Fibroblast of villous mesenchyme (primary cell): ENCODE measurements at places on chromosomes 5 and 9.

- no peak for DNase-seq
Measured at GRCh38 chr5:139650689-139651042, 2.5 kb downstream of the CXXC5 start.

GRCh38 chr5:101904736-101905135 lies 391.3 kb downstream of the SLCO4C1 start:
- DNase-seq, result no peak

- DNase-seq, result no peak
Measured at GRCh38 chr5:54385994-54386393, 69.5 kb upstream of the HSPB3 start.

DNA sequence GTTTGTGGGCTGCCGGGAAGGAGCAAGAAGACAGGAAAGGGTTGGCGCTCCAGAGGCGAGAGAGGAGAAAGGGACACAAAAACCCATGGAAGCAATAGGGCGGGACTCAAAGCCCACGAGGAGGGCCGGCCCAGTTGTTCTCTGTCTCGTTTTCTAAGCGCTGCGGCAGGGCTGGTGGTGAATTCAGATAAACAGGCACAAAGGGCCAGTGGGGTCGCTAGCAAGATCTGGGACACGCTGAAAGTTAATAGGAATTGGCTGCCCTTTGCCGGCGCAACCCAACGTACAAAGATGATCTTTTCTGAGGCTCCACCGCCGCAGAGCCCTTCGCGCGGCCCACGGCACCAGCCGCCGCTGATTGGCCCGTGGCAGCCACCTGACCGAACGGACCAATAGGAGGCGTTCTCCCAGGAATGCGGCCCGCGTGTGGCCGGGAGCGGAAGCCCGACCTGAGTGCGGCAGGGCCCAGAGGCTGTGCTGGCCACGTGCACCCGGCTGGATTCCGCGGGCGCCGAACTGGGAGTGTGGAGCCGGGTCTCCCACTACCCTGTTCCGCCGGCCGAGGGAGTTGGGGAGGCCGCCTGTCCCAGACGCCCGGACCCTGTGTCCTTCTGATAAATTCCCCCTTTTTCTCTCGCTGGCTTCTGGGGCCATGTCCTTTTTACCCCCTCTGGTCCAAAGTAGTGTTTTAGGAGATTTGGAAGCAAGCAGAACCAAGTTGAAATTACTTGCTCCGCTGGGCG lies 16.8 kb upstream of the NSD1 start:
- peak; percentile 85 for DNase-seq

GRCh38 chr9:133807037-133807436 lies 68.9 kb upstream of the SARDH start:
- no peak for DNase-seq

DNA sequence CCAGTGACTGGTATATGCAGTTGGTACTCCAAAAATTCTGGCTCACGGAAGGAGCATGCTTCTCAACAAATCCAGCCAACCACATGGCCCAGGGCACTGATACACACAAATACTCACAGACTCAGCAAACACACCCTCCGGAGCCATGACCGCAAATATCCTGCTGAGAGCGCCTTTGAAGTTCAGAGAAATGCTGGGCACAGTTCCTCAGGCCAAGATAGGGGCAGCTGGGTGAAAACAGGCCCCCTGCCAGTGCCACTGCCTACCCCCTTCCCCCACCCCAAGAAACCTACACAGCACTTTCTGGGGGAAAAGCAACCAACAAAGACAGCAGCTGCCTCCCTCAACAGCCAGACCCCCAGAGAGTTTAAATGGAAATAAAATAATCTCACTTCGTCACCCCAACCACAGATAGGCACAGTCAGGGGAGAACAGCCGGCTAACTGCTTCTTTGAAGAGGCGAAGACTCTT lies 120.0 kb downstream of the C5orf15 start:
- DNase-seq, result no peak

DNA sequence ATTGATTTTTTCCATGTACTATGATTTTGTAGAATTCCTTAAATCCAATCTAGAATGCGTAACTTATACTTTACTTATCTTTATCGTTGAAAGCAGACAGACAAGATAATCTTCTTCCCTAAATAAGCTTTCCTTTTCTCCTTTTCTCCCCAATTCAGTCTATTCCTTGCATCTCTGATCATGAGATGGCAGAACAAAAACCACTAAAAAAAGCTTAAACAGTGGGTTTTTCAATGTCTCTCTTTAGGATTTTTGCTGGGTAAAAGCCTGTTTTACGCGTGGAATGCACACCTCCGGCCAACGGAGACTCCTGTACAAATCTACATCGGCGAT lies 755 bp downstream of the CDKN2B start:
- DNase-seq, result no peak

DNA sequence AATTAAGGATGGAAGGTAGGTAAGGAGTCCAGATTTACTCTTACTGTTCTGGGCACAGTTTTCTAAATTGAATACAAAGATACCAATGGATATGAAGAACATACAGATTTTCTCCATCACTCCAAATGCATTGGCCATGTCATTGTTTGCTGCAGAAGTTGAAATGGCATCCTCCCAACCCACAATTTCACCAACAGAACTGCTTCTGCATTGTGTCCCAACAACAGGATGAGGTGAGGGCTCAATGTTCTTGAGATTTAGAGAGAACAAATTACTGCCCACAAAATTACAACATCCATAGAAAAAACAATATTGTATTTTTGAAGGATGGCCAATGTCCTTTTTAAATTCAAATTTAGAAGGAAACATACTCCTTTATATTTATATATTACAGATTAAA lies 88.9 kb downstream of the NUDT12 start:
- no peak for DNase-seq

GRCh38 chr5:169344629-169345028 lies 43.7 kb upstream of the SLIT3 start:
- DNase-seq, result no peak

DNA sequence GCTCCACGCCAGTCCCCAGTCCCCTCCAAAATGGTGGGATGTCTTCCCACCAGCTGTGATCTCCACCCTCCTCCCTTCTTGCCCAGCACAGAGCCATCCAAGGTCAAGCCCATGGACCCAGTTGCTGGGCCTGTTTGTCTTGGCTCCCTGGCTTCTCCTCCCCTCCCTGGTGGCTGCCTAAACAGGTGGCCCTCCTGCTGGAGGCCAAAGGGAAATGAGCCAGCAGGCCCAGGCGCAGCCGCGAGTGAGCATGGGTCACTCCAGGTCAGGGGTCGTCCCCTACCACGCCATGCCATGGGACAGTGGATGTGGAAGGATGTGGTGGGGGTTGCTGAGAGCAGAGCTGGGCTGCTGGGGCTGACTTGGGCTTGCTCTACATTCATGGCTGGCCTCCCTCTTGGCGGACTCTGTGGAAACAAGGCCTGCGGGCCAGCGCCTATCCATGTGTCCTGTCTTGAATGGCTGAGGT lies 33.6 kb downstream of the COL15A1 start:
- no peak for DNase-seq

DNA sequence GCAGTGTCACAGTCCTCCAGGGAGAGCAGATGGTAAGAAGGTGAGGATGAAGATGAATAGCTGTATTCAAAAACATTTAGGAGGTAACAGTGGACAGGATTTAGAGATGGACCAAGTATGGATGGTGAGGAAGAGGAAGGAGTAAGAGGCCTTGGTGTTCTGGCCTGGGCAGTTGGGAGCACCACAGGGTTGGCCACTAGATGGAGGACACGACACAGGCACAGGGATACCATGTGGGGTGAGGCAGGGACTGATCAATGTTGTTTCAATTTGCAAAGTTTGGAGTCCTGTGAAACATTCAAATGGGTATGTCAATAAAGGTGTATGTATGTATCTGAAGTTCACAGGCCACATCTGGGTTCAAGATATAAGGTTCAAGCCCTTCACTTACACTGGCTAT lies 141.1 kb upstream of the RASEF start:
- DNase-seq, result no peak

- no peak for DNase-seq
Measured at GRCh38 chr5:31911291-31912265, 262.5 kb downstream of the GOLPH3 start.

- no peak for DNase-seq
Measured at GRCh38 chr5:65914641-65915196, 11.7 kb upstream of the ERBIN start.

DNA sequence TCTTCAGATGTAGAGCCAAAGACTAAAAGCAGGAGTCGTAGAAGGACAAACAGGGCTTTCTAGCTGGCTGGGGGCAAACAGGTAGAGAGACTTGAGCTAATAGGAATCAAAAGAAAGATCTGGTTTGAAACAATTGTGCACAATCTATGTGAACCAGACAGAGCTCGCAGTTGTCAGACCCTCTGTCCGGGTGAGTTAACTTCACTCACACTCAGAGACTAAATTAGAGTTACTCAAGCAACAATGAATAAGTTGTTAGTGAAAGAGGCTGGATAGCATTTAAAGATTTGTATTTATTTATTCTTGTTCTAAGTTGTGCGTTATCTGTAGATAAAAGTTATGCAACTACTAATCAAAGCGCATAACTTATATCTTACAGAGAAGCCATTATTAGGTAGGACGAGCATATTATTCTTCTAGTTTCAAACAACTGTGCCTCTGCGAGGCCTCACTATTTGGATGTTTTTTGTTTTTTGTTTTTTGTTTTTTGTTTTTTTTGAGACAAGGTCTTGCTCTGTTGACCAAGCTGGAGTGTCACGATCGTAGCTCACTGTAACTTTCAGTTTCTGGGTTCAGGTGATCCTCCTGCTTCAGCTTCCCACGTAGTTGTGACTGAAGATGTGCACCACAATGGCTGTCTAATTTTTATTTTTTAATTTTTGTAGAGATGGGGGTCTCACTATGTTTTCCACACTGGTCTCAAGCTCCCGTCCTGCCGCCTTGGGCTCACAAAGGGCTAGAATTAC lies 13.2 kb upstream of the LNPEP start:
- no peak for DNase-seq

DNA sequence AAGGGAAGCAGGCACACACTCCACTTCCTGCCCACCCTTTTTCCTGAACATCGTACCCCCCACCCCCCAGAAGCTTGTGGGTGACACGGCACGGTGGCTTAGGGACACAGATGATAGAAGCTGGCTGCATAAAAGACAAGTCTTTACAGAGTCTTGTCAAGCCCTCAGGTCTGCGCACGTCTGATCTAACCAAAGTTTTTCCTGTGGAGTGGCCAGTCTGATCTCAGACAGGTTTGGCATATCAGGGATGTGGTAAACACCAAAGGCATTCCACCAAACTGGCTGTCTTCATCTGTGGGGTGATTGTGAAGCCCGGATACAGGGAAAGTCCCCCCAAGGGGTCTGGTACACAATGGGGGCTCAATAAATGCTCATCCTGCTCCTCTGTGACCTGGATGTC lies 50.0 kb downstream of the CRB2 start:
- no peak for DNase-seq

DNA sequence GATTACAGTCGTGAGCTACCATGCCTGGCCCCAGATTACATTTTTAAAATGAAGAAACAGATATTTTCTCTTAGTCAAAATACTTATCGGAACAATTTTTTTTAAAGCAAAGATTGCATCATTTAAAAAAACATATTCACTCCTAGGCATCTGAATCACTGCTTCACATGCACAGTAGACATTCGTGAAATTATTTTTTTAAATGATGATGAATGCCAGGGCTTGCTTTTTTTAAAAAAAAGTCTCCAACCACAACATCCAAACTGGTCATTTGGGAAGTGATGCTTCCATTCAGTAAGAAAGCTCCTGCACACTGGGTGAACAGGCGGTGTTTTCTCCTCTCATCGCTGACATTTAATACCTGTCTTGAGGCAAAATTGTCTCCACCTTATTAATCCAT lies 223.0 kb upstream of the DMRT1 start:
- peak; percentile 30 for DNase-seq

GRCh38 chr9:135273008-135273407 lies 185.5 kb downstream of the OLFM1 start:
- no peak for DNase-seq

GRCh38 chr5:94615862-94616261 lies 2.5 kb downstream of the KIAA0825 start:
- DNase-seq, result no peak

DNA sequence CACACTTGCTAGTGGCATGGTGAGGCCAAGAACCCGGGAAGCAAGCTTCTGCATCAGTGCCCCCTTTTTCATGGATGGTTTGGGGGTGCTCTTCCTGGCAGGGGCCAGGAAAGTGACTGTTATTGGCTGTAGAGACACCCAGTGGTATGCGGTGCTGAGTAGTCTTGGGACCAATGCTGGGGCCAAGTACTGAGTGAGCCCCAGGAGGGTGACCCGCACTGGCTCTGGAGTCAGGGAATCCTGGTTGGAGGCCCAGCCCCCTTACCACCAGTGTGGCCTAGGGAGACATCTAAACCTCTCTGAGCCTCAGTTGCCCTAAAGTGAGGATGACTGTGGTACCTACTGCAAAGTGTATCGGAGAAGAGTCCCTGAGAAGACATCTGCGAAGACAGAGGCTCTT lies 41.2 kb upstream of the SYNPO start:
- no peak for DNase-seq
